ENCODE measurements at places on chromosomes 3 and 15.

DNA sequence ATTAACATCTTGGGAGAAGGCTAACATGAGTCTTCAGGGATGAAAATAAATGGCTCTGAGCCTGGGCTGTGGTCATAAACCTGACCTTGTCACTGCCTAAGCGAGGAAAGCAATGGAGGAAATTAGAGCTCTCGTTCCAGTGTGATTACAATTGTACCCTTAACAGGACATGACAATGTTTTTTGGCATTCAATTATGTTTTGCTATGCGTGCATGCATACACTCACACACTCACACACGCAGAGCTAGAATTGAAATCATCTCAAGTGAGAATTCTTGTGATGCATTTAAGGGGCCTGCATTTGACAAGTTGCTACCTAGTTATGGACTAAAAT is 24.1 kb downstream of the ZNF80 start:
- DNase-seq, result no peak

DNA sequence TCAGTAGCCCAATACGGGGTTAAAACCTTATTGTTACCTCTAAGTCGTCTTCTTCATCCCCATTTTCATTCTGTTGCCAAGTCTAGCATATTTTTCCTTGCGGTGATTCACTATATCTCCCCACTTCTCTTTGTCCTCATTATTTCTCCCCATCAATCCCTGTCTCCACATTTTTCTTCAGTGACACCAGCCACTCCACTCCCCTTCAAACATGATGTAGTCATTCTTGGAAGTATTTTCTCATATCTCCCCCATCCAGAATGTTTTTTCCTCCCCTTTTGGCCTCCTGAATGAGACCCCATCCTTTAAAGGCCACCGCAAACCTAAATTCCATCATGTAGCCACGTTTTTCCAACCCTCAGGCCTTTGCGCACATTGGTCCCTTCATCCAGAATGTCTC is 105.9 kb downstream of the TOP2B start:
- DNase-seq, result no peak

GRCh38 chr3:84299329-84299728 is 659.5 kb upstream of the CADM2 start:
- DNase-seq, result no peak

GRCh38 chr15:31573759-31574158 is 247.1 kb downstream of the KLF13 start:
- DNase-seq, result no peak

DNA sequence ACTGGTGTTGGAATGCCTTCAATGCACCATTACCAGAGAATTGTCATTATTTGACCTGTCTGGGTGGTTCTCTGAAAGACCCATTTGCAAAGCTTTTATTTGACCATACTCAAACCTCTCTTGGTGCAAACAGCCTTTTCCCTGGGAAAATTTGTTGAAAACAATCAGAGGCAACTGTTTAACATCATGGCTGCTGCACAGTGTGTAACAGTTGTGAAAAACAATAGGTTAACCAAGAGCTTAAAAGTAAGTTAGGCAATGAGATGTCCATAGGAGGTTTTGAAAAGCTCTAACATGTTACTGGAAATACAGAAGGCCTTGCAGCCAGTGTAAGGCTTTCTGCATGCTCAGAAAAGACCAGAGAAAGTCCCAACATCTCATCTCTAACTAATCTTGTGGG is 18.9 kb downstream of the SPINK8 start:
- no peak for DNase-seq

- DNase-seq, result no peak
Measured at GRCh38 chr3:37491343-37491742, 317.0 kb upstream of the LRRFIP2 start.

DNA sequence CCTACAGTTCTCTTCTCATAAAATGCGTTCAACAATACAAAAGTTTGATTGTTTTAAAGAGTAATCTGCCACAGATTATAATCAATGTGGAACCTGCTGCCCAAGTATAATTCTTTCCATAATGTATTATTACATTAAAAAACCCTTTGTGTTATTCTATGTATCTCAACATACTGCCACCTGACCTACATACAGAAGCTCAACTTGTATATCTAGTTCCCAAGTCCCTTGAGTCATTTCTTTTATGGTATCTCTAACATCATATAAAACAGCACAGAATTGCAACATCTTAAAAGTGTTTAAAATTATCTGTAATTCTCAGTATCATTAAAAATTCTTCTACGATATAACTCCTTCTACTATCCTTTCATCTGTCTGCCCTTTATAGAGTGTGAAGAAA is 70.3 kb downstream of the TBL1XR1 start:
- DNase-seq, result no peak

GRCh38 chr3:101542957-101543356 is 18.7 kb upstream of the TRMT10C start:
- DNase-seq, result no peak

DNA sequence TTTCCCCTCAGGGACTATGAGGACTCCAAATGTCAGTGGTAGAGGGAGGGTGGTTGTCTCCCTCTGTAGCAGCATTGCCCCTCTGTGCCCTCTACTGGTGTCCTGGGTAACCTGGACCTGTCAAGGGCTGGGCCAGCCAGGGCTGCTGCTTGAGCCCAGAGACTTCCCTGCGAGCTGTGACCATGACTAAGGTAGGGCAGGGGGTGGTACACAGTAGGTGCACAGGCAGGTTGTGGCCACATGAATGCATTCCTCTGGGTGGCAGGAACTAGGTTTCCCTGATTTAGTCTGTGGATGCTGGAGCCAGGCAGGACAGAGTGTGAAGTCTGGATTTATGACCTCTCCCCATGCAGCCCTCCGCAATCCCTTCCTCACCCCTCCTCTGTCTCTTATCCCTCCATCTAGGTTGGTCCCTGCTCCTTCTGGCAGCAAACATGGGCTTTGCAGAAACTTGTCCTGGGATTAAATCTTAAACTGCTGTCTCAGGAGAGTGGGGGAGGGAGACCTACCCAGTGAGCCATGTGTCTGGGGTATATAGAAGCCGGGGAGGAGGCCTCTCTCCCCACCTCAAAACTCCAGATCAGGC is 8.7 kb upstream of the SEMA3F start:
- DNase-seq, result no peak
